ENCODE measurements at places on chromosomes 3 and 15.

DNA sequence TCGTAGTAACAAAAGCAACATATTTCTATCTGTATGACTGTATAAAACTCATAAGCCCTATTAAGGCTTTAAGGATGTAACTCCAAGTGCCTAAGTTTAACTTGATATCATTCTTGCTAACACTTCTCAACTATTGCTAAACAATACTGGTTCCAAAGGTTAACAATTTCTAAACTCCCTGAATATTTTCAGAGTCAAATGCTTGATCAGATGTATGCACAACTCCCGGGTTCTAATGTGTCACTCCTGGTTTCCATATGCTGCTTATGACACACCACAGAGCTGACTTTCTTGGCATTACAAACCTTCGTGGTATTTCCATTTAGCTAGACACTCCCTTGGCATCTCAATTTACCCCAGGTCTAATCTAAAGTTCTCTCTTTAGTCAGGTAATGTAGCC is 26.3 kb downstream of the DZIP1L start:
- no peak for DNase-seq

GRCh38 chr3:81293156-81293555 is 468.3 kb downstream of the GBE1 start:
- DNase-seq = no peak

GRCh38 chr3:51683566-51683965 is 12.5 kb downstream of the TEX264 start:
- DNase-seq = no peak

DNA sequence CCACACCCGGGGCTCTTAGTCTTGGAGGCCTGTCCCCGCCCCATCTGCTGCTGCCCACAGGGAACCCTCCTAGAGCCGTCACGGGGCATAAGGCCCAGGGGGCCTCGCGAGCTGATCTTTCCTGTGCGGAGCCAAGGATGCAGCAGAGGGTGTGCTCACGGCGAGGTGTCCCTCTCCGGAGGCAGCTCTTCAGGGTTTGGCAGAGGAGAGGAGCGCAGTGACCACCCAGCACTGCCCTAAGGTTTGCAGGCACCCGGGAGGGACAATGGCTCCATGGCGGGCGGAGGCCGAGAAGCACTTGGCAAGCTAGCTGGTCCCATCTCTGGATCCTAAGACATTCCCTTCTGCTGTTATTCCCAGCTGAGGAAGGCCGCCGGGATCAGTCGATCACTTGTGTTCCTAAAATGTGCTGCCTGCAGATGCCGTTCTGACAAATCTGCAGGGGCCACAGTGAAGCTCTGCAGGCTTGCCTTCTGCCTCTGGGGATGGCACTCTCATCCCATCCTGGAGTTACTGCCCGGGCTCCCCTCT is 47.4 kb upstream of the PCSK6 start:
- no peak for DNase-seq

DNA sequence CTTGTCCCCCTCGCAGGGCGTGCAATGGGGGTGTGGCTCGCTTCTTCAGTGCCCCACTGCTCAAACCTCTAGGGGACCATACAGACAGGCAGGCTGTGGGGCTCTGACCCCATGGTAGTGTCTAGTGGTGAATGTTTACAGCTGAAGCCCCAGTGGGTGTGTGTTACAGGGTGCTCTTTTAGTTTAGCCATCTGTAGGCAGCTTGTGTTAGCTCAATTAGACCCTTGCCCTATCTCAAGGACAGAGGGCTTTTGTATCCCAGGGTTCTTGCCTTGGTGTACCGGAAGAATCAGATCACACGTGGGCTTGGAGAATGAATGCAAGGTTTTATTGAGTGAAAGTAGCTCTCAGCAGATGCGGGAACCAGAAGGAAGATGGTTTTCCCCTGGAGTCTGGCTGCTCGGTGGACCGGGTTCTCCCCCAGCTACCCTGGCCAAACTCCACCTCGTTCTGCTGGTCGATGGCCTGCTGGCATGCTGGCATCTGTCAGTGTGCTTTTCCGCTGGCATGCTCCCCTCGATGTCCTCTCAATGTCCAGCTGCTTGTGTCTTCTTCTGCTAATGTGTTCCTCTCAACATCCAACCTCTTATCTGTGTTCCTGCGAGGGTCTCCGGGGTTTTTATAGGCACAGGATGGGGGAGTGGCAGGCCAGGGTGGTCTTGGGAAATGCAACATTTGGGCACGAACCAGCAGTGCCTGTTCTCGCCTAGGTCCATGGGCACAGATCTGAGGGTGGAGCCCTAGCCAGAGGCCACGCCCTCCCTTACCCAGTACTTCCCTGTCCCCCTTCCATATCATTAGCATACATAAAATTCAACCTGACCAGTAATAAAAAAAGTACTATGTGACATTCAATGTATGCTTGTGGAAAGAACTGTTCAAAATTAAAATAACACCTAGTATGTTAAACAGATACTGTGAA is 6.6 kb downstream of the SPCS1 start:
- no peak for DNase-seq

GRCh38 chr3:14701676-14702075 is 26.7 kb downstream of the C3orf20 start:
- DNase-seq = no peak

Data from activated CD4-positive, alpha-beta T cell treated with anti-CD3 and anti-CD28 coated beads for 4 hours (primary cell).